Head of caudate nucleus (tissue), 42 donors: ENCODE measurements at places on chromosomes 3 and 15.

- DNase-seq, result peak; percentile 28
These were observed 200.1 kb upstream of the PROK2 start for GRCh38 chr3:71984843-71985613.

DNA sequence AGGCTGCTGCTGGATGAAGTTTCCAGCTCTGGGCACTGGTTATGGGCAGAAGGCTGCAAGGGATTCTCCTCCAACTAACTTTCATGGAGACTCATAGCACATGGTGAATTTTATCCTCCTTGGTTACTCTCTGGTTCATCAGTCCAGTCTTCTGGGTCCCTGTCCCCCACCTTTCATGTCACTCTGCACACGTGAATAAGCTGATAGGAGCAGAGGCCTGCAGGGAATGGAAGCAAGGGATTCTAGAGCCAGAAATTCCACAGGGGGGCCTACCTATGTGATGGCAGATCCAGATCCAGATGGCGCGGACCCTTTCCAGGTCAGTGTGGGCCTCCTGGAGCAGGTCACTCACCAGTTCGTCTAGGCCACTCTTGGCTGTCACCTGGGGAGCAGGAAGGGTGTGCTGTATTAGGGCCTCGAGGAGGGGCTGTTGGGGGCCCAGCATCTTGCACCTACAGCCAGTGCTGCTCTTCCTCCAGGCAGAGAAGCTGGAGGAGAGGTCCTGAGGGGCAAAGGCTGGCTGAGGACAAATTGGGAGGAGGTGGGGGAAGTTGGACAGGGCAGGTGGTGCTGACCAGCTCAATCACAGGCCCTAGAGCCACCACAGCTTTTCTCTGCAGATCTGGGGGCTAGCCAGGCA lies 30.2 kb downstream of the KY start:
- DNase-seq, result no peak

GRCh38 chr3:3281024-3281423 lies 101.5 kb upstream of the CRBN start:
- no peak for DNase-seq

DNA sequence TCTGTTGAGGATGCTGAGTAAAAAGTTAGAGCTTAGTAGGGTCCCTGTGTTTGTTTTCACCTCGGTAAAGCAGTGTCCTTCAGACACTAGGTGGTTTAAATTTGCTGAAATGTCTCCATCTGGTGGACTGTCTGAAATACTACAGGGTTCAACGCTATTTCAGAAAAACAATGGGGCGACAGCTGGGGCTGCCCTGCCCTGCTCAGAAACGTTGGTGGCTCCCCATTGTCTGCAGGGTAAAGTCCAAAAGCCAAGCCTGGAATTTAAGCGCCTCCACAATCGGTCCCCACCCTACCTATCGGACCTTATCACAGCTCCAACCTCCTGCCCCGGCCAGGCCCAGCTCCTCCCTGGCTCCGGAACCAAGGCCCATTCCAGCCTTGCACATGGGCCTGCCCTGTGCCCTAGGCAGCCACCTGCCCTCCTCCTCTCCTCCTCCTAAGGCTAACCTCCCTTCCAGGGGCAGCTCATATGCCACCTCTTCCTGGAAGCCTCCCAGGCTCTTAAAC lies 4.3 kb upstream of the TSEN2 start:
- DNase-seq, result peak; percentile 13
